EH (cell line): ENCODE measurements at places on chromosomes 11 and 22.
A peak's percentile ranks its signal among the peaks of the same experiment; 100 is the strongest.

DNA sequence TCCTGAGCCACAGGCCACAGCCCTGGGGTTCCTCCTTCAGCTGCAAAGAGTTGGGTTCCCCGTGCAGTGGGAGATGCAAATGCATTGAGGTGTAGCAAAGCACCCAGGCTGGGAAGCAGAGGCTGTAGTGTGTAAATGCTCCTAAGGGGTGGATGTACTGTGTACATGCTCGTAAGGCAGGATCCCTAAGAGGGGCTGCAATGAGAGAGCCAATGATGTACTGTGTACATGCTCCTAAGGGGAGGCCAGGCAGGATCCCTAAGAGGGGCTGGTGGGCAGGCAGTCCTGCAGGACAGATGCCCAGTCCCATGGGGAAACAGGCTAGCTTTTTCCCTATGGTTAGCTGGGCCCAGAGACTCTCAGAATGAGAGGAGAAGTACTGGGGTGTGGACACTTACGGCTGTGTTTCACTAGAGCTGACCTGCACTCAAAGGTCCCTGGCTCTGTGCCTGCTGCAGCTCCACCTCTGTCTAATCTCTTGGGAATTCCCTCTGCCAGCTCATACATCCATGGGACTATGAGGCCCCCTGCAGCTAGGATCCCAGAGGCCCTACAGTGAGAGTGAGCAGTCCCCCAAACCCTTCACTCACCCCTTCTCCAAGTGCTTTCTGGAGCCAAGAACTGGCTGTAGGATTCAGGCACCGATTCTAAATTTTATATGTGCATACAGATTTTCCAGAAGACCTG lies 261.9 kb upstream of the LUZP2 start:
- peak; percentile 26 for DNase-seq

DNA sequence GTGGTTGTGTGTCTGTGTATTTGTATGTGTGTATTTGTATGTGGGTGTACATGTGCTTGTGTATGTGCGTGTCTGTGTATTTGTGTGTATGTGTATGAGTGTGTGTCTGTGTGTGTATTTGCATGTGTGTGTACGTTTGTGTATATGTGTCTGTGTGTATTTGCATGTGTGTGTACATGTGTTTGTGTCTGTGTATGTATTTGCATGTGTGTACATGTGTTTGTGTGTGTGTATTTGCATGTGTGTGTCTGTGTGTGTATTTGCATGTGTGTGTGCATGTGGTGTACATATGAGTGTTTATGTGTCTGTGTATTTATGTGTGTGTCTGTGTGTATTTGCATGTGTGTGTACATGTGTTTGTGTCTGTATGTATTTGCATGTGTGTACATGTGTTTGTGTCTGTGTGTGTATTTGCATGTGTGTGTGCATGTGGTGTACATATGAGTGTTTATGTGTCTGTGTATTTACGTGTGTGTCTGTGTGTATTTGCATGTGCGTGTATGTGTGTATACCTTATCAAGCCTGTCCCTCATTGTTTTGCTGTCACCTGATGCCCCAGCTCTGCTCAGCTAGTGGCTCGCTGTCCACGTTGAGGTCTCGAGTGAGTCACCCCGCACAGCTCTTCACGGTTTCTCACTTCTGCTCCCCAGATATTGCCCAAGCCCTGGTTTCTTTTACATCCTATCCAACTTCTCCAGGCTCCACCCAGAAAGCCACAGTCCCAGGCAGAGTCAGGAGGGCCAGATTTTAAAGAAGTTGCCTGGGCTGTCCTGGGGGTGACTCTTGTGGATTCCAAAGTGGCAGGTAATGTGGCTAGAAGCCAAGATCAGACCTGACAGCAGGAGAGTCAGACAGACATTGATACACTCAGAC lies 15.2 kb downstream of the MB start:
- DNase-seq: peak; percentile 72

DNA sequence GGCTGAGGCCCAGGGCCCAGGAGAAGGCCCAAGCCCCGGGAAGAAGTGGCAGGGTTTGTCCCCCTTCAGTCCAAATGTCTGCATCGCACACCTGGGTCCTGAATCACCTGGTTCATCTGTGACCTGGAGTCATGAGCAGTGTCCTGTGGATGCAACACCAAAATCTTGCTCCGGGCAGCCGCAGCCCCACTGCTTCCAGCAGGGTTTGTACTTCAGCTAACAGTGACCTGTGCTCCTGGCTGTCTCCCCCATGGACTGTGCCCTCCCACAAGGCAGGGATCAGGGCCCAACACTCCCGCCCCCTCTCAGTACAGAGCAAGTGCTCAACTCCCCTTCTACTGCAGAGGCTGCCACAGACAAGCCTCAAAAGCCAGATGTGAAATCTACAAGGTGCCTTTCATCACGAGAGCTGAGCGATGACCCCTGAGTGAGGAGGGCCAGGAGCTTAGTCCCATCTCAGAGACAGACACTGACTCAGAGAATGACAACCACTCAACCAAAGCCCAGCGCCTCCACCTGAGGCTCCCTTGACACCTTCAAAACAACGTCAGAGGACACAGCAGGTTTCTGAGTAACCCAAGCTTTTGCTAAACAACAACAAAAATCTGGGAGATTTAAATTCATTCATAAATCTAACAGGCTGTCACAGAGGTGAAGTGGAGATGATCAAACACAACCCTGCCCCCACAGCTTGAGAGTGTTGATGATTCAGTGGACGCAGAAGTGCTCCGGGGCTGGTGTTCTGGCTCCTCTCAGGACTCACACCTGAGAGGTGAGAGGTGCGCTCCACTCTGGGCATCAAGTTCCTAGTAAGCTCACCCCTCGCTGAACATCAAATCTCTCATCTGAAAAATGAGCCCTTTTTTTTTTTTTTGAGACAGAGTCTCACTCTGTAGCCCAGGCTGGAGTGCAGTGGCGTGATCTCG lies 3.4 kb downstream of the KIAA0930 start:
- no peak for DNase-seq

GRCh38 chr11:122108192-122108799 lies 7.7 kb downstream of the BLID start:
- DNase-seq: peak; percentile 60

GRCh38 chr11:62611705-62612365 lies 740 bp downstream of the EML3 start:
- peak; percentile 77 for DNase-seq

- no peak for DNase-seq
Observed at GRCh38 chr11:86248609-86249008, 4.1 kb downstream of the EED start.

- DNase-seq: peak; percentile 60
Observed at GRCh38 chr11:93484716-93485115, 58.5 kb downstream of the SMCO4 start.

GRCh38 chr11:79440571-79441460 lies at the start of gene TENM4:
TENM4 (minus strand) TSS chr11:79441030; CDS start chr11:79069944, 371,086 bp downstream.
- DNase-seq: peak; percentile 58

DNA sequence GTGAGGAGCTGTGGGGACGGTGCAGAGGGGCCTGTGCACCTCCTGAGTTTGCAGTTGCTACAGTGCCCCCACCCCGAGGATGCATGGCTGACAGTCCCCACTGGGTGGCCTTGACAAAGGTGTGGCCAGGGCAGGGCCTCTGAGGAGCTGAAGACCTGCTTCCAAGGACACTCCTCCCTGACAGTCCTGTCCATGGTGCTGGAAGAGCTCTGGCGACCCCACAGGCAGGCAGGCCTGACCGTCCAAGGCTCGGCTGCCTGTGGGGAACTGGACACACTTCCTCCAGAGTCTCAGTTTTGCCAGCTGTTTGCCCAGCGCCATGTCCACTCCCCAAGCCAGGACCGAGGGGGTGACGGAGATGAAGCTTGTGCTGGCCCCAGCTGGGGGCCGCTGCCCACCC lies 32.7 kb downstream of the BRSK2 start:
- no peak for DNase-seq

GRCh38 chr11:65135633-65136145 lies 1.4 kb upstream of the SYVN1 start:
- no peak for DNase-seq

GRCh38 chr11:71371674-71372069 lies 76.5 kb downstream of the DHCR7 start:
- no peak for DNase-seq

DNA sequence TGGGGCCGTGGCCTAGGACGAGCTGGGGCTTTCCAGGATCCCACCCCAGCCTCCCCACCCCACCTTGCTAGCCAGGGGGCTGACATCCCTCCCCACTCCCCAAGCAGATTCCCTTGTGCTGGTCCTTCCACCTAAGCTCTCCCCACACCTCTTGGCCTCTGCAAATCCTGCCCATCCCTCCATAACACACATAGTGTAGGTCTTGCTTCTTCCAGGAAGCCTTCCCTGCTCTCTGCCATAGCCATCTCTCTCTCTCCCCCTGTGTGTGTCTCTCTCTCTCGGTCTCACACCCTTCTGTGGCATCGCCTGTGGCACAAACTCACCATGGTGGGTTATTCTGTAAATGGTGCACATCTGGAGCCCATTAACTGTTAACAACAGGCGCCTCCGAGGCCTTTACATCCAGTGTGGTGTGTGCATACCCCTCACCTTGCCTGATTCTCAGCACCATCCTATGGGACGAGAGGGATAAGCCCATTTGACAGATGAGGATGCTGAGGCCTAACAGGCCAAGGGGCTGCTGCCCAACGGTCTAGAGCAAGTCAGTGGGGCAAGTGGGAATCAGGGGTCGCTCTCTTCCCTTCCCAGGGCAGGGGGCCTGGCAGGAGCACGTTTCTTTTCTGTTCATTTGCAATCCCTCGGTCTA lies 22.2 kb upstream of the PICK1 start:
- no peak for DNase-seq

GRCh38 chr11:72627594-72628281 lies 46.5 kb downstream of the PDE2A start:
- no peak for DNase-seq

GRCh38 chr11:128424851-128425285 lies 162.5 kb downstream of the ETS1 start:
- DNase-seq: no peak

GRCh38 chr22:37193629-37194191 lies 5.7 kb upstream of the C1QTNF6 start:
- peak; percentile 60 for DNase-seq

DNA sequence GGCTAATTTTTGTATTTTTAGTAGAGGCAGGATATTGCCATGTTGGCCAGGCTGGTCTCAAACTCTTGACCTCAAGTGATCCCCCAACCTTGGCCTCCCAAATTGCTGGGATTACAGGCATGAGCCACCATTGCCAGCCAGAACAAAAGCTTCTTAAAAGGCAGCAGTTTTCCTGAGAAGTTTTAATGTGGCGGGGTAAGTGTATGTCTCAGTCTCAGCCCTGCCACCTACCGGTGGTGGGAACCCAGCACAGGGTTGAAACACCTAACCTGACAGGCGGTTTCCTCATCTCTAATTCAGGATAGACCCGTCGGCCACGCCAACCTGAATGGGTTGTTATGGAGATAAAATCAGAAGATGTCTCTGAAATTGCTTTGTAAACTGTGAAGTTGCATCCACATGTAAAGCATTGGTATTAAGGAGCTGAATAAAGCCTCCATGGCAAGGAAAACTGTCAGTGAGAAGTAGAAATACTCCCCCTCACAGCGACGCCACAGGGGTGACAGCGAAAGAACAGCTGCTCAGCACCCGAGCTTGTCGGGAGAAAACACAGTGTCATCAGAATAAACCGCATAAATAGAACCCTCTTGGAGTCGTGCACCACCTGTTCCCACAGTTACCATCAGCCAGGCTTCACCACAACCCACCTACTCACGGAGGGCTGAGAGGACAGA lies 165.9 kb upstream of the NCAM1 start:
- peak; percentile 49 for DNase-seq

DNA sequence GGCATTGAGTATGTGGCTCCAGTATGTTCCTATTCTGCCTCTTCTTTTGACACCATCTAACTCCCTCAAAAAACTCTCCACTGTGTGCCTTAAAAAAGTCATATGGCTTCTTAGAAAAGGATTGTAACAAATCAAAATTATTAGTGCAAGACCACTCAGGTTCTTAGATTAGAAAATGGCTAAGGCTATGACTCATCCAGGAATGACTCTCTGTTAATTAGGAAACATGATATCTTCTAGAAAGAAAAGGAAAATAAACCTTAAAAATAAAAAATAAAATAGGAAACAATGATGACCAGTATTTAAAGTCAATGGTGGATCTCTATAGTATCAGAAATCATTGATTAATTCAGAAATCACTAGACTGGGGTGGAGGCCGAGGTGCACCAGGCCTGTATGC lies 21.7 kb downstream of the SLC25A17 start:
- DNase-seq: peak; percentile 50

DNA sequence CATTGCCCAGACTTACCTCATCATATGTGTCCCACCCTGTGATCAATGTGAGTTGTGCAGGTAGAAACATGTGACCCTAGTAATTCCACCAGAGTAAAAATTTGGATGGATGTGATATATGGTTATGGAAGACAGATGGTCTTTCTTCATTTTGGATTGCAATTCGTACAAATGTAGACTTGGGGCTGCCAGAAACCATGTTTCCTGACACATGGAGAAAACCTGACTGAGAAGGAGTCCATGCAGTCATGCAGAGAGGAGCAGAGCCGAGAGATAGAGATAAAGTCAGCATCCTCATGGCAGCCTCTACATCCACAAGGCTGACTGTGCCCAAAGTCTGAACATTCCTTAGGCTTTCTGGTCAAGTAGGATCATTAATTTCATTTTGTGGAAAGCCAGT lies 678.1 kb upstream of the KIRREL3 start:
- DNase-seq: no peak

GRCh38 chr11:80007616-80008015 lies 566.8 kb upstream of the TENM4 start:
- DNase-seq: no peak

DNA sequence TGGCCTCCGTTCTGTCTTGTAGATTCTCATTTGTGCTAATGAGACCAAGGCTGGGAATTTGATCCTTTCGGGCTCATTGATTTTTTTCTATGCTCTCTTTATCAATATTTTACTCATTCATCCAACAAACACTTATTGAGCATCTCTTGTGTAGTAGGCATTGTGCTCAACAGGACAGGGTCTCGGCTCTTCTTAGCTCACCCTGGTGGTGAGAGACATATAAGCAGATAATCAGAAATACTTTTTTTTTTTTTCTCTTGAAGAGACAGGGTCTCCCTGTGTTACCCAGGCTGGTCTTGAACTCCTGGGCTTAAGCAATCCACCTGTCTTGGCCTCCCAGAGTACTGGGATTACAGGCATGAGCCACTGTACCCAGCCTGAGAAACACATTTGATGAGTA lies 48.0 kb upstream of the SLC5A1 start:
- DNase-seq: no peak

DNA sequence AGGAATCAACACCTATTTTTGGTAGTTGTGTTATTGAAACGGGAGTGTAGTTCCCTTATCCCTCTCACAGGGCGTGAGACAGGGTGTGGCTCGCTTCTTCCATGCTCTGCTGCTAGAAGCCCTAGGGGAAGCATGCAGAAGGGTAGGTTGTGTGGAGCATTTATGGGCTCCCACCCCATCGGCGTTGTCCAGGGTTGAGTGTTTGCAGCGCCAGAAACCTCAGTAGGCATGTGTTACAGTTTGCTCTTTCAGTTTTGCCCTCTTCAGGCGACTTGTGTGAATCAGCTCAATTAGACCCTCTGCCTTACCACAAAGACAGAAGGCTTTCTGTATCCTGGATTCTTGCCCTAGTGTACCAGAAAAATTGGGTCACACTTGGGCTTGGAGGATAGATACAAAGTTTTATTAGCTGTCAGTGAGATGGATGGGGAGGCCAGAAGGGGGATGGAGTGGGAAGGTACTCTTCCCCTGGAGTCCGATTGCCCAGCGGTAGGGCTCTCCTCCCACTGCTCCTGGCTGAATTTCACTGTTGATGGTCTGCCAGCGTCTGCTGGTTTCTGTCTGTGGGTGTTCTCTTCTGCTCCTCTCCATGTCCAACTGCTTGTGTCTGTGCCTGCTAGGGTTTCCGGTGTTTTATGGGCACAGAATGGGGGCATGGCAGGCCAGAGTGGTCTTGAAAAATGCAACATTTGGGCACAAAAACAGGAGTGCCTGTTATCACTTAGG lies 358.3 kb upstream of the CTSC start:
- DNase-seq: no peak
